K562 (cell line): ENCODE measurements at places on chromosomes 16 and 17.
A peak's percentile ranks its signal among the peaks of the same experiment; 100 is the strongest.

- no peak for DNase-seq
Measured at GRCh38 chr17:2090804-2091534, 36.1 kb downstream of the HIC1 start.

DNA sequence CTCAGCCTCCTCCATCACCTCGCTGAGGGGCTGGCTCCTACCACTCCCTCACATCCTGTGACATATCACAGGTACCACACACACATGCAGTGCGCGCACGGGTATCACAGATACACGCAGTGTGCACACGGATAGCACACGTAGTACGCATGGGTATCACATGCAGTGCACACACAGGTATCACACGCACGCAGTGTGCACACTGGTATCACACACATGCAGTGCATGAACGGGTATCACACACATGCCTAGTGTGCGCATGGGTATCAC is 30.1 kb downstream of the ACSF3 start:
- no peak for DNase-seq

- peak; percentile 71 for DNase-seq
Measured at GRCh38 chr17:29155227-29155965, 24.8 kb downstream of the MYO18A start.

DNA sequence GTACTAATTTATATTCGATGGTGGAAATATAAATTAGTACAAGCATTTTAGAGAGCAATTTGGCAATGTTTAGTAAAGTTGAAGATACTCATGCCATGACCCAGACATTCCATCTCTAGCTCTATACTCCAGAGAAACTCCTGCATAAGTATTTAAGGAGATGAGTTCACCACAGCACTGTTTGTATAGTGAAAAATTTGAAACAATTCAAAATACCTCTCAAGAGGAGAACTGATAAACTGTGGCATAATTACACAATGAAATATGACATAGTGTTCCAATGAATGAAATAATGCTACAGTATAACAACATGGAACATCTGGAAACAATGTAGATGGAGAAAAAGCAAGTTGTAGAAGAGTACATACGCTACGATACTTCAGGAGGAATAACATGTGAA is 48.6 kb upstream of the IRX3 start:
- no peak for DNase-seq

DNA sequence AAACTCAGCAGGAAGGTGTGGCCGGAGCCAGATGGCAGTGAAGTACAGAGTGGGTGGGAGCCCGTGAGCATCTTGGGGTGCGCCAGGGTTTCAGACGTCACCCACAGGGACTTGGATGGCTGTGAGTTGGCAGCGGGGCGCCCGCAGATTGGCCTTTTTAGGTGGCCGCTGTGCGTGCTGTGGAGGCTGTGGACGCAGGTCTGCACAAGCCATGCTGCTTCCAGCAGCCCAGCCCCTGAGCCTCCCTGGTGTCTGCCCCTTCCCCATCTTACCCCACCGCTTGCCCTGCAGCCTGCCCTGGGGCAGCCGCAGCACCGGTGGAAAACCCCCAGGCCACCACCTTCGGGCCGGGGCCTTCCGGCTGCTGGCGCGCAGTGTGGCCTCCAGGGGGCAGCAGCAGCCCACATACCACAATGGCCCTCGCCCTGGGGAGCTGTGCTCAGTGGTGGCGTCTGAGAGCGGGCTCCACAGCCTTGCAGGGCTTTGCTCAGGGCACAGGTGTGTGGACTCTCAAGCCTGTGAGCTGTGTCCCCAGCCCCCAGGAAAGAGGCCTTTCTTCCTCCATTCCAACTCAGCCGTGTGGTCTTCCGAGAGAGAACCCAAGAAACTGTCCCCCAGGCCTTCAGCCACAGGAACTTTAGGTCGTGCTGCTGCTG is 11.8 kb downstream of the ENDOV start:
- DNase-seq = peak; percentile 90

DNA sequence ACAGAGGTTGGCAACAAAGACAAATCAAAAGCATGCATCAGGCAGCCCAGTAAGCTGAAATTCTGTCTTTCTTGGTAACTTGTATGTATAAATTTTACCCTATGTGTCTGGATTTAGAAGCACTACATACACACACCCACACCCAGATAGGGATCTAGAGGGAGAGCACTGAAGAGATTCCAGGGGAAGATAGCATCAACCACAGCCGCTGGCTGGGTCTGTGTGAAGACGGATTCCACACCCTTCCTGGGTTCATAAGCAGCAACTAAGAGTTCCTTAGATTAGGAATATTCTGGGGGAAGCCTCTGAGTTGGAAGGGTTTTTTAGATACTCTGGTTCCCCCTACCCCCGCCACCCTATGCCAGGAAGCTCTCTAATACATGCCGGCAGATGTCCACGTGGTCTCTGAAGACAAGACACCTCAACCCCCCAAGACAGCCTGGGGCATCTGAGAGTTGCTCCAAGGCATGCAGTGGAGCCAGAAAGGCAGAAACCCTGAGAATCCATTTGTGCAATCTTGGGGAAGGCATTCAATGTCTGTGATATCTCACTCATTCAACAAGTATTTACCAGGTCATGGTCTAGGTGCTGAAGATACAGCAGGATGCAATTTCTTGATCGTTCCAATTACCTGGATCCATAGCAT is 86.4 kb downstream of the NOG start:
- DNase-seq = no peak
